ENCODE measurements at places on chromosomes 16 and 17.

DNA sequence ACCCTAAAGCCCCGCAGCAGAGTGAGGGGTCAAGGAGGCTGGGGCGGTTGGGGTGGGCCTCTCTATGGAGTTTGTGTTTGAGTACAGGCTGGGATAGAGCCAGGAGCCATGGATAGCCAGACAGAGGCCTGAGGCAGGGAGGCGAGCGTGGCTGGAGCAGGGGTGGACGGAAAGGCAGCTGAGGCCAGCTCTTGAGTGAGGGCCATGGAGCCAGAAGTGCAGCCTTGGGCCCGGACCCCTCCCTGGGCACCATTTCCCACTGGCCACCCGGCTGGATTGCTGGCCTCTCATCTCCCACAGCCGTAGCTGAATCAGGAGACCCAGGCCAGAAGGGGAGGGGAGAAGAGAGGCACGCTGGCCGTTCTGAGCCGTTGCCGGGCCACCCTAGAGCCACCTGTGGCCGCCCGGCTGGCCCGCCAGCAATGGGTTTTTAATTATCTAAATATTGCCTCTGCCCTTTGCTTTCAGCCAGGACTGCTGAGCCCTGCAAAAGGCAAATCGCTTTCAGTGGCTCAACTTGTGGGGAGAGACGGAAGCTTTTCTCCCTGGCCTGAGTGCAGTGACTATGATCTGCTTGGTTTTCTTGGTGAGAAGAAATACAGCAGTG, 75.2 kb upstream of the GSE1 start:
- no peak for DNase-seq

GRCh38 chr17:80160536-80160935, 9.3 kb upstream of the CARD14 start:
- DNase-seq, result no peak

GRCh38 chr17:49748791-49749190, 15.1 kb downstream of the FAM117A start:
- no peak for DNase-seq

DNA sequence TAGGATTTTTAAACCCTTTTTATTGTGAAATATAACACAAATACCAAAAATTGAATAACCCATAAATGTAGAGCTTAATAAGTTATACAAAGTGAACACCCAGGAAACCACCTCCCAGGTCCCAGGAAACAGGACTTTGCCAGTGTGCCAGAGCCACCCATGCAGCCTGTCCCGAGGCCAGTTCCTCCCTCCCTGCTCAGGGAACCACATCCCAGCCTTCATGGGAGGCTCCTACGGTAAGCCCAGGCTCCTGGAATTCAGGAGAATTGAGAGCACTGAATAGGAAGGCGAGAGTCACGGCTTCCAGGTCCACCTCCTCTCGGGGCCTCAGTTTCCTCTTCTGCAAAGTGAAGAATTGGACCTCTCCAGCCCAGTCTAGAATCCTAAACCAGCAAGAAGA, 178.2 kb downstream of the TMEM132E start:
- DNase-seq, result no peak

- DNase-seq, result no peak
Measured at GRCh38 chr17:50128441-50129352, 1.3 kb downstream of the SAMD14 start.

- no peak for DNase-seq
Measured at GRCh38 chr17:82351254-82351712, 7.8 kb upstream of the TEX19 start.

DNA sequence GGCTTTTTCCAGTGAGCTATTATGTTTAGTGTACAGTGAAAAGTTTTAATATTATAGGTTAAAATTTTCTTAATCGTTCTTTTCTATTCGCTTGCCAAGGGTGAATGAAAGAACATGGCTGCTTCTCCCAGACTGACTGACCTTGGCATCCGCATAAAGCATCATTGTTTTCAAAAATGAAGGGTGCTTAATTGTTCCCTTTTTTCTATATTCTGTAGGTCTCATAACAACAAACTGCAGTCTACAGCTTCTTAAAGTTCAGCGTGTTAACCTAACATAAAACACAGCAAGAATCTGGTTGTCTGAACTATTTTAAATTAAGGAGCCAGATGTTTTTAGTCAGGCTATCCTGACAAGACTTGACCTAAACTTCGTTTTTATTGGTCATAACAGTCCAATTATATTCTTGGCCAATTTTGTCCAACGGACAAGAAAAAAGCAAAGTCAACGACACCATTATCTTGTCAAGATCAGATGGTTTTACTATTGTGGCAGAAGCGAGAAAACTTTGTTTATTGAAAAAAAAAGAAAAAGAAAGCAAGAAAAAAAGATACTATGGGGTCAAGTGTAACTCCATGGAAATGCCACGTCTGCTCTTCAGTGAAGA, 14.1 kb downstream of the C17orf58 start:
- no peak for DNase-seq

GRCh38 chr17:78040440-78041385, 82.2 kb downstream of the TNRC6C start:
- DNase-seq, result no peak

GRCh38 chr16:76235426-76235825, 41.8 kb upstream of the CNTNAP4 start:
- DNase-seq, result no peak

- no peak for DNase-seq
Measured at GRCh38 chr16:3953728-3954410, 73.4 kb upstream of the CREBBP start.

- no peak for DNase-seq
Measured at GRCh38 chr17:15263206-15263579, 1.9 kb downstream of the PMP22 start.

- peak; percentile 93 for DNase-seq
Measured at GRCh38 chr17:40480501-40481003, 20.9 kb downstream of the TNS4 start.

GRCh38 chr16:86771506-86772460, 193.4 kb downstream of the FOXL1 start:
- DNase-seq, result no peak

DNA sequence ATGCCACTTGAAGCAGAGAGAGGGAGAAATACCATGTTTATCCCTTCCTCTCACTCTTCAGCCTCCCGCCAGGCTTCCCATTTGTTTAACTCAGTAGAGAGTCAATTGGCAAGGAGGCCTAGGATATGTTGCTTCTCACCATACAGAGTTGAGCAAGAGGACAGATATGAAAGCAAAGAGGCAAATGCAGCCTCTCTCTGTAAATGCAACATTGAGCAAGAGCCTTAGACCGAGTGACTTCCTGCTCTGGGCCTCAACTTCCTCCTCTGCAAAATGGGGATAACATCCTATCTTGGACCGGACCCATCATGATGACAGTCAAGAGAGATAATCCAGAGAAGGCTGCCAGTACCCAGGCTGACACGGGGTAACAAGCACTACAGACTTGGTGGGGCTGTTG, 36.8 kb downstream of the SOCS1 start:
- DNase-seq, result no peak

DNA sequence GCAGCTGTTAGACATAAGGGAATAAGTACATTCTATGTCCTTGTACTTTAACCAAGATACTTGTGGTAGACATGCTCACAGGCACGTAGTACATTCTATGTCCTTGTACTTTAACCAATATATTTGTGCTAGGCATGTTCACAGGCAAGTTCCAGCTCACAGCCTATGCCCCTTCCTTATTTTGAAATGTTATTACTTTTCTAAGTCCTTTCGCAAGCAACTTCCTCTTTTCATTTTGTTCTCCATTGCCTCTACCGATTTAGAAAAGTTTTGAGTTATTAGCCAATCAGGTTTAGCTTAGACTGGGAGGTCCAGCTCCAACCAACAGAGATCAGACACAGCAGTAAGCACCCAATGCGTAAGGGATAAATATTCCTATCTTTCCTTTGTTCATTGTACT, 60.1 kb upstream of the NUDT7 start:
- DNase-seq, result peak; percentile 71

- DNase-seq, result no peak
Measured at GRCh38 chr17:75474736-75475135, 18.3 kb downstream of the TMEM94 start.

GRCh38 chr17:43338886-43339516, 59.8 kb upstream of the ARL4D start:
- DNase-seq, result peak; percentile 79

- peak; percentile 51 for DNase-seq
Measured at GRCh38 chr16:6682142-6682811, 650.4 kb upstream of the RBFOX1 start.
